ENCODE measurements at places on chromosomes 5 and 9. TPM values are rescaled to one million over a fixed set of nuclear protein-coding genes. Genes with fewer than 3 reads are reported as not detected.
A peak's percentile ranks its signal among the peaks of the same experiment; 100 is the strongest.

Gene IL9
- not detected for total RNA-seq

Gene ANKRD31
- total RNA-seq, result 0.76 TPM

Gene SLC36A2
- total RNA-seq, result not detected

Gene OLFML2A
- not detected for total RNA-seq

Gene NUP188
- 128 TPM for total RNA-seq

Gene BARX1
- total RNA-seq, result 3.8 TPM

Gene ECSCR
- total RNA-seq, result 0.49 TPM

Gene ADAMTS12
- not detected for total RNA-seq

Gene TBC1D9B
- 74.9 TPM for total RNA-seq

Gene ZNF474
- 0.28 TPM for total RNA-seq

GRCh38 chr5:130331332-130331731, 427.1 kb downstream of the CHSY3 start:
- no peak overlapping the region for H3K4me3 ChIP-seq
- H3K36me3 ChIP-seq, result no peaks in the 10 kb centered on the region
- no peaks in the 10 kb centered on the region for H3K27me3 ChIP-seq
- no peaks in the 10 kb centered on the region for H3K4me1 ChIP-seq

GRCh38 chr5:65986050-65986451, 59.7 kb downstream of the ERBIN start:
- no peak overlapping the region for H3K4me3 ChIP-seq
- peaks cover 43% of the 10 kb centered on the region for H3K4me1 ChIP-seq
- peaks cover 7% of the 10 kb centered on the region for H3K36me3 ChIP-seq
- no peak for DNase-seq
- H3K27ac ChIP-seq, result no peak overlapping the region

DNA sequence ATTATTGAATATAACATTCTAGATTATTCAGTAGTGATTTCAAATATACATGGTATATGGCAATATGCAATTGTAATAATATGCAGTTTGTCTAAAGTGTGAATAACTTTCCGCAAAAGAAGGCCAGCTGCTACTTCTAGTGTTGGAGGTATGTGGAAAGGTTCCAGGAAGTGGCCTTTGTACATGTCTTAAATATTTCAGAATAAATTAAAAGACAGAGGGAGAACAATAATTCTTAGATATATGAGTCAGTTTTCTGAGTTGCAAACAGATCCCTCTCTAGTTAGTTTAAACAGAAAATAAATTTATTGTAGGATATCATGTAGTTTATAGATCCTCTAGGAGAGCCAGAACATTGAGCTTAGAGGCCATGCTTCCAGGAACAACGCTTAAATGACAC, 210.8 kb upstream of the ELL2 start:
- no peaks in the 10 kb centered on the region for H3K27me3 ChIP-seq
- DNase-seq, result no peak
- H3K36me3 ChIP-seq, result no peaks in the 10 kb centered on the region
- no peaks in the 10 kb centered on the region for H3K4me1 ChIP-seq
- H3K27ac ChIP-seq, result no peak overlapping the region

DNA sequence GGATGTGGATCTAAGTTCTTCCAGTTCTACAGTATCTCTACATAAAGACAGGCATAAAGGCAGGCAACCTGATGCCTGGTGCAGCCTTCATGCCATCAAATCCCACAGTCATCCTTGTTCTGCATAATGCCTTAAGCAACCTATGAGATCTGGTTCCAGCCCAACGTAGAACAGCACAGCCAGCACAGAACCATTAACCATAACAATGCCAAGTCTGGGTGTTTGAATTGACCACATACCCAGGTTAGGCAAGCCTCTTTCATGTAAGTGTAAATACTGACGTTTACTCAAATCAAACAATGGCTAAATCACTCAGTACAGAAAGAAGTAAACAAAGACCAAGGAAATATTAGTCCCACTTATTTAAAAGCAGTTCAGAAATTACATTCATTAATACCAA, 195.0 kb downstream of the ADAMTSL1 start:
- H3K4me1 ChIP-seq, result no peaks in the 10 kb centered on the region
- no peaks in the 10 kb centered on the region for H3K36me3 ChIP-seq
- peaks cover 9% of the 10 kb centered on the region for H3K27me3 ChIP-seq

GRCh38 chr5:7980881-7981280, 111.9 kb downstream of the MTRR start:
- H3K27me3 ChIP-seq, result peaks cover 5% of the 10 kb centered on the region
- H3K27ac ChIP-seq, result no peak overlapping the region
- no peaks in the 10 kb centered on the region for H3K36me3 ChIP-seq
- H3K4me1 ChIP-seq, result no peaks in the 10 kb centered on the region
- no peak for DNase-seq
- no peak overlapping the region for H3K4me3 ChIP-seq

- no peaks in the 10 kb centered on the region for H3K36me3 ChIP-seq
- H3K4me1 ChIP-seq, result peaks cover 28% of the 10 kb centered on the region
- DNase-seq, result peak; percentile 79
- H3K27ac ChIP-seq, result no peak overlapping the region
- H3K4me3 ChIP-seq, result peak overlapping the region; percentile 53
These were observed 423 bp upstream of the ABCA2 start for GRCh38 chr9:137028263-137029057.

DNA sequence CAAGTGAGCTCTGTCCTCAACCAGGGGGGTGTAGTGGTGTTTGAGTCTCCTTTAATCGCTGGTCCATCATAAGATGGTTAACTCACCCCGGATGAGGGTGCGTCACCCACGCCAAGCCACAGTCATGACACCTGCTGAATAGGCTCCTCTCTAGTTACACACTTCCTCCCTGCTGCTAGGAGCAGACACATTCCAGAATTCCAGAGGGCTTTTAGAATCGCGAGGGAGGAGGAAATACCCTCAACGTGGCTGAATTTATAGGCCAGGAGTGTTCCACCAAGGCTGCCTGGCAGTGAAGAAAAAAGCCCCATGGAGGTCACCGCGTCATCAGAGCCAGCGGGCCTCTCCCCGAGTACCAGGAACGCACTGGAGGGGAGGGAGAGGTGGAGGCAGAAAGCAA, 5.1 kb downstream of the GLRX start:
- H3K27ac ChIP-seq, result peak overlapping the region; percentile 88
- DNase-seq, result peak; percentile 42

- H3K4me1 ChIP-seq, result peaks cover 21% of the 10 kb centered on the region
- H3K27me3 ChIP-seq, result no peaks in the 10 kb centered on the region
- H3K36me3 ChIP-seq, result peaks cover 10% of the 10 kb centered on the region
- H3K4me3 ChIP-seq, result no peak overlapping the region
- no peak for DNase-seq
- H3K27ac ChIP-seq, result no peak overlapping the region
These were observed 62.4 kb downstream of the KIAA1958 start for GRCh38 chr9:112548836-112549595.

DNA sequence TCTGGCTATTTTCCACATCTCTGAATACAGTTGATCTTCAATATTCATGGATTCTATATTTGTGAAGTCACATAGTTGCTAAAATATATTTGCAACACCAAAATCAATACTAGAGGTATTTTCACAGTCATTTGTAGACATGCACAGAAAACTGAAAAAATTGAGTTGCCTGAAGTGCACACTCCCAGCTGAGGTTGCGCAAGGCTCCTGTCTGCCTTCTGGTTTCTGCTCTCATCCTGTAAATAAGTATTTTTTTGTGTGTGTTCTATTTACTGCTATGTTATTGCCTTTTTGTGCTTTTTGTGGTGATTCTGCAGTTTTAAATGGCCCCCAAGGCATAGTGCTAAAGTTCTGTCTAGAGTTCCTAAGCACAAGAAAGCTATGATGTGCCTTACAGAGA, 371.1 kb upstream of the GRAMD2B start:
- no peaks in the 10 kb centered on the region for H3K36me3 ChIP-seq
- H3K4me1 ChIP-seq, result no peaks in the 10 kb centered on the region
- no peak for DNase-seq
- H3K4me3 ChIP-seq, result no peak overlapping the region

DNA sequence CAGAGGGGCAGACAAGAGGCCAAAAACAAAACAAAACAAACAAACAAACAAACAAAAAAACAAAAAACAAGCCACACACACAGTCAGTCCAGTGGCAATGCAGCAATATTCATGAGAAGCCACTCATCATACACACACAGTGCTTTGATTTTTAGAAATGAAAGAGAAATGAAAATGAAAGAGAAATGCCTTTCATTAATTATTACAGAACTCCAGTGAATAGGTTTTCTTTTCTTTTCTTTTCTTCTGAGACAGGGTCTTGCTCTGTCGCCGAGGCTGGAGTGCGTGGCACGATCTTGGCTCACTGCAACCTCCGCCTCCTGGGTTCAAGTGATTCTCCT, 36.9 kb downstream of the SPRY4 start:
- no peak overlapping the region for H3K4me3 ChIP-seq
- no peak overlapping the region for H3K27ac ChIP-seq
- no peaks in the 10 kb centered on the region for H3K27me3 ChIP-seq
- no peak for DNase-seq
- H3K4me1 ChIP-seq, result peaks cover 4% of the 10 kb centered on the region

DNA sequence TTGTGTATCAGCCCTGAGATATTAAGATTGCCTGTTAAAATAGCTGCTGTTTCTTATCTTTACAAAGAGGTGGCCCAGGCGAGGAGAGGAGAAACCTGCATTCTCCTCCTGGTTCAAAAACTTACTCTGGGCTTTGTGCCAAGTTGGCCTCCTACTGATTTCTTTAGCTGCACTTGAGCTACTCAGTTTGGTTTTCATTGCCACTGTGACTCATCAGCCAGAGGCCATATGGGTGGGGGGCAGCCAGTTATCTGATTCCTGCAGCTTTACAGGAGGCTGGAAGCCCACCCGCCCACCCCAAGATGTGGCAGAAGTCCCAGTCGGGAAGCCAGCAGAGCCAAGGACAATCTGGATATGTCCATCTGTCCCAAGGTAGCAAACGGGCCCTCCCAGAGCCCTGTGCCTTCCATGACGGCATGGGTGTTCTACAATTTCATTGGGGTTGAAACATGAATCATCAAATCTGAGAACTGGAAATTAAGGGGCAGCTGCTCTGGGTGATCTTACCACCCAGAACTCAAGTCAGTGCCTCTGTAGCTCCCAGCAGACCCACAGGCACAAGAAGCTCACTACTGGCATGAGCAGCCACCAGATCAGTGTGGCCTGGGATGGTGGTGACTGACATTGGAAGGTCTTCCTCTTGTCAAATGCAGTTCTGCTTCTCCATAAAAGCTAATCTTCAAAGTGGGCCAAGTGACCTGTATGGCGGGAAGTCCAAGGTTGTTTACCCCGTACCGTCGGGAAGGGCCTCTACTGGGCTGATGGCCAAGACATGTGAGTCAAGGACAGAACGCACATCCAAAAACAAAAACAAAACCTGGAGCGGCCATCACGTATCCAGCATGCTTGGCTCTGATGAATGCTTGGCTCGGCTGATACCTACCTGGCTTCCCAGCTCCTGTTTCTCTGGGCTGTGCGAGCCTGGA, 15.6 kb downstream of the FCN2 start:
- peaks cover 12% of the 10 kb centered on the region for H3K27me3 ChIP-seq
- H3K4me1 ChIP-seq, result no peaks in the 10 kb centered on the region

GRCh38 chr9:2876726-2877125, 32.8 kb upstream of the PUM3 start:
- H3K27me3 ChIP-seq, result peaks cover 11% of the 10 kb centered on the region
- no peak overlapping the region for H3K27ac ChIP-seq
- no peaks in the 10 kb centered on the region for H3K4me1 ChIP-seq
- DNase-seq, result no peak
- H3K36me3 ChIP-seq, result no peaks in the 10 kb centered on the region

- no peak overlapping the region for H3K4me3 ChIP-seq
- peaks cover 58% of the 10 kb centered on the region for H3K27me3 ChIP-seq
- H3K4me1 ChIP-seq, result peaks cover 5% of the 10 kb centered on the region
- no peaks in the 10 kb centered on the region for H3K36me3 ChIP-seq
- no peak for DNase-seq
These were observed 47.8 kb upstream of the TMED7 start for GRCh38 chr5:115673596-115673995.

GRCh38 chr5:93578813-93579691, 2.0 kb downstream of the NR2F1-AS1 start:
- no peaks in the 10 kb centered on the region for H3K36me3 ChIP-seq
- no peak overlapping the region for H3K4me3 ChIP-seq
- no peak for DNase-seq
- no peak overlapping the region for H3K27ac ChIP-seq
- H3K27me3 ChIP-seq, result peaks cover 69% of the 10 kb centered on the region
